ENCODE measurements at places on chromosomes 3 and 15. TPM values are rescaled to one million over a fixed set of nuclear protein-coding genes. Genes with fewer than 3 reads are reported as not detected.

DNA sequence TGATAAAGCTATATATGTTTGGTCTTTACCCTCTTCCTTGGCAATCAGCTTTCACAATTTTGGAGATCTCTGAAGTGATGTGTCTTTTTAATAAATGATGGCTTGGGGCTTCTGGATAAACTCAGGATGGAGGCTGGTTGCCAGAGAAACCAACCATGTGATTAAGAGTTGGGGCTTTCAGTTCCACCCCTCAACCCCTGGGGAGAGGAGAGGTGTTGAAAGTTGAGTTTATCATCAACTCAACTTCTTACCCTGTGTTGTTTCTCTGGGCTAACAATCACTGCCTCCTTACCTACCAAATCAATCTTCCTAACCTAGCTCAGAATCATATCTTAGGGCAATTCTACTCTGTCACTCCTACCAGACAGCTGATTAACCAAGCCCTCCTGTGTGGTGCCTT lies 735.8 kb downstream of the ZPLD1 start:
- no peak for DNase-seq

DNA sequence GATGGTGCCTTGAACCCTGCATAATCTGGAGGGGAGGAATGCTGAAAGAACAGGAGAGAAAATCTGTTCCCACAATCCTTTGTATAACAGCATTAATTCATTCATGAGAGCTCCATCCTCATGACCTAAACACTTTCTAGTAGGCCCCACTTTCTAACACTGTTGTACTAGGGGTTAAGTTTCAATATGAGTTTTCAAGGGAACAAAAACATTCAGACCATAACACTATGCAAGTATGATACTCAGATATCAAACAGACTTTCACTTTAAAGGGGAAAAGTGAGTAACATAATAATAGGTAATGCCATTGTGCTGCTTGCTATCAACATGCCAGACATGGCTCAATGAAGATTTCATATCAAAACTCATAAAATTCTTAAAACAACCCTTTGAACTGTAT lies 32.4 kb upstream of the PLSCR2 start:
- DNase-seq: no peak

GRCh38 chr3:149726716-149727407 lies 25.4 kb downstream of the COMMD2 start:
- DNase-seq: no peak

- no peak for DNase-seq
These were observed 19.3 kb upstream of the SPG21 start for GRCh38 chr15:65008983-65009382.

GRCh38 chr3:34881026-34881425 lies 758.3 kb upstream of the ARPP21 start:
- no peak for DNase-seq

RSRC1 gene
- 10.4 TPM for total RNA-seq

KIF7 gene
- 0.63 TPM for total RNA-seq
